Epithelial cell of proximal tubule (primary cell): ENCODE measurements at places on chromosomes 13 and 19. TPM values are rescaled to one million over a fixed set of nuclear protein-coding genes. Genes with fewer than 3 reads are reported as not detected.

Gene PROZ
- not detected in 2 replicates for total RNA-seq

Gene MAB21L1
- total RNA-seq: 0.07 TPM in 1 of 2 replicates, not detected in the other

Gene PLPP2
- 45.2 and 51.7 TPM in 2 replicates for total RNA-seq

Gene ZNF177
- 0.92 and 1.2 TPM in 2 replicates for total RNA-seq

DNA sequence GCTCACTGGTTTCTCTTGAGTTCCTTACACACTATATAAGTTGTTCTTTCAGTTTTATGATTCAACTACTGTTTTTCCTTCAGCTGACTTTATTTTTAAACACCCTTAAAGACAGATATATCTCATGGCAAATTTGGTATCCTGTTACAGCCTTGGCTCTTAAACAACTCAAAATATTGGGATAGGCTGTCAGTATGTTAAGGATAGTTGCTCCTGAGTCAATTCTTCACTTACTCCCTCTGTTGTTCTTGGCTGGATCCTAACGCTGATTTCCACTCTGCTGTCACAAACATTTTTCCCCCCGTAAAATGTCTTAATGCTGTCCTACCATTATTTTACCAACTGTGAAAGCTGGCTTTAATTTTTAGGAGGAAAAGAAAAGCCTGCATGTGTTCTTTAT, 1.2 kb downstream of the KCNRG start:
- no peak for DNase-seq

- no peak for DNase-seq
Observed at GRCh38 chr19:38386971-38387549, 774 bp downstream of the GGN start.

DNA sequence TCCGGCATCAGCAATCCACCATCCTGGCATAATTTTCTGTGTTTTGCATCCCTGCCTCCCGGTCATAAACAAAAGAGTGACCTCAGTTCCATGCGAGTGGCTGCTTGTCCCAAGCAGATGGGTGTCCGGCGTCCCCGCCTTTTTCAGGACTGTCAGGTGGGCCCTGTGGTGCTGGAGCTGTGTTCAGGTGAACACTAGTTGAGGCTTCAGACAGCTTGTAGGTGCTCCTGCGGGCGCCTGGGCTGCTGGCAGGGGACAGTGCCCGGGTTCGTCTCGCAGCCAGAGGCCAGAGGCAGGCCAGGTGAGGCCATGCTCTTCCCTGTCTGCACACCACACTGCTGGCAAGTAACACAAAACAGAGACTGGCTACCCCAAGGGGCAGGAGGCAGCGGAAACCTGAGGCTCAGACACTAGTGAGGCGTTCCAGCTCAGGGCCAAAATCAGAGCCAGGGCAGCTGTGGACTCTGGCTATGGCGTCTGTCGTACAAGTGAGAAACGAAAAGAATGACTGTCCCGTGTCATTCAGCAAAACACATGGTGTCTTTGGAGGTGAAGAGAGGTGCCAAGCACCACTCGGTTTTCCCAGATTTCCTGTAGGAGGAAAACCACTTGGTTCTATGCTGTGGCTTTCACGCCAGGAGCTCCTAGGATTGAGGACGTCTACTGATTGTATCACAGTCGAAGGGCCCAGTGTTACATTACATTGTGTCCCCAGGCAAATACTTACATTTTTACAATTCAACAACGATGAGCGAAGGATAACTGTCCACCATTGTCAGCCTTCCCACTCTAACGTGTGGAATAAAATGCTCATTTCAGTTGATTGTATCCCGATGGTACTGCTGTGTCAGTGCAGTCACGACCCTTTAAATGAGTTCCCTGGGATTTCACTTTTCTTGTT, 104.0 kb downstream of the ATP11A start:
- no peak for DNase-seq

GRCh38 chr19:1773184-1773583, 19.9 kb downstream of the ONECUT3 start:
- DNase-seq: peak; percentile 52

DNA sequence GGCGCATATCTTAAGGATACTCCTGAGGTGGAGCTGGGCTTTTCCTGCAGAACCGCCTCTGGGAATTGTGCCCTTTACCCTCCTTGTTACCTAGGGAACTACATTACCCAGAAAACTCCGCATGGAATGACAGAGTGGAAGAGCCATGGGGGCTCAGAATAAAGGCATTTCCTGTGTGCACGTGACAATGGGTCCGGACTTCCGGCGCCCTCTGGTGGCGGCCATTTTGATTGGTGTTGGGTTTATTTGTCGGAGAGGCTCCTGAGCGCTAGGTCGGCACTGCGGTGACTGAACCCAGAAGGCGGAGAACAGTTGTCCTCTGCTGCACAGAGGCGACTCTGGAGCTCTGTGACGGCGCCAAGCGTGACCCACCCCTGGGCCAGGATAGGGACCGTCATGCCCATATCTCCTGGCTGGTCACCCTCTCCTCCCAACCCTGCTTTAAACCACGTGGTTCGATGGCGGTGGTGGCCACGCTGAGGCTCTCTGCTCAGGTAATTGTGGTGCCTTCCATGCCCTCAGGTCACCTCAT, at the start of gene ZNF587B:
ZNF587B (plus strand) TSS at position 229 of the 532 bp plus-strand sequence; CDS start at position 459, 230 bp downstream.
- no peak for DNase-seq

DNA sequence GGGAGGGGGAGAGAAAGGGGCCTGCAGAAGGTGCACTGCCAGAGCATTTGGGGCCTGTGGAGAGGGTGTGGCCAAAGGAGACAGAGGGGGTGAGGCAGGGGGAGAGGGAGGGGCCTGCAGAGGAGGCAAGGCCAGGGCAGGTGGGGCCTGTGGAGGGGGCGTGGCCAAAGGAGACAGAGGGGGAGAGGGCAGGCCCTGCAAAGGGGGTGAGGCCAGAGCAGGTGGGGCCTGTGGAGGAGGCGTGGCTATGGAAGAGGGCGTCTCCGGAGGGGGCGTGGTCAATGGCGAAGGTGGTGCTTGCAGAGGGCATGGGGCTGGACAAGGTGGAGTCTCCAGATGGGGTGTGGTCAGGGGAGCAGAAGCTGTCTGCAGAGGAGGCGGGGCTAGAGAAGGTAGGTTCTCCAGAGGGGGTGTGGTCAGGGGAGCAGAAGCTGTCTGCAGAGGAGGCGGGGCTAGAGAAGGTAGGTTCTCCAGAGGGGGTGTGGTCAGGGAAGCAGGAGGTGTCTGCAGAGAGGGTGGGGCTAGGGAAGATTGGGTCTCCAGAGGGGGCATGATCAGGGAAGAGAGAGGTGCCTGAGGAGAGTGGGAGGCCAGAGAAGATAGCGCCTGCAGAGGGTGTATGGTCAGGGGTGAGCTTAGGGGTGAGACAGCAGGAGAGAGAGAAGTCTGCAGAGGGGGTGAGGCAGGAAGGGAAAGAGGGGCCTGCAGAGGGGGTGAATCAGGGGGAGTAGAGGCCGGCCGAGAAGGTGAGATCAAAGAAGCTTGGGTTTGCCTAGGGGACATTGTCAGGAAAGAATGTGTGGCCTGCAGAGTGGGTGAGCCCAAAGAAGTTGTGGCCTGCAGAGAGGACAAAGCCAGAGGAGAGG, 3.4 kb downstream of the PRR36 start:
- no peak for DNase-seq

DNA sequence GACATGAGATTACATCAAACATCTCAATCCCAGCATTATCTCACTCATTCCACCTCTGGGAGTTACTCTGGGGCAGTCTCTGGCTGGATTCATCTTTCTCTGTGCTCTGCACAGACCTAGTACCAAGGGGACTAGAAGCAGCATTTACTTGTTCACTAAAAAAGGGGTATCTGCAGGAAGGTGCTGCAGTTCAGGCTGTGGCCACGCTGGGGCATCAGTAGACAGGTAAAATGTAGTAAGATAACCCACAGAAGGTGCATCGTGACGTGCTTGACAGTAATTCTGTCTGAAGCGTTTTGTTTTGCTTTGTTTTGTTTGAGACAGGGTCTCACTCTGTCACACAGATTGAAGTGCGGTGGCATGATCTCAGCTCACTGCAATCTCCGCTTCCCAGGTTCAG, 29.3 kb downstream of the ZNF564 start:
- DNase-seq: no peak

DNA sequence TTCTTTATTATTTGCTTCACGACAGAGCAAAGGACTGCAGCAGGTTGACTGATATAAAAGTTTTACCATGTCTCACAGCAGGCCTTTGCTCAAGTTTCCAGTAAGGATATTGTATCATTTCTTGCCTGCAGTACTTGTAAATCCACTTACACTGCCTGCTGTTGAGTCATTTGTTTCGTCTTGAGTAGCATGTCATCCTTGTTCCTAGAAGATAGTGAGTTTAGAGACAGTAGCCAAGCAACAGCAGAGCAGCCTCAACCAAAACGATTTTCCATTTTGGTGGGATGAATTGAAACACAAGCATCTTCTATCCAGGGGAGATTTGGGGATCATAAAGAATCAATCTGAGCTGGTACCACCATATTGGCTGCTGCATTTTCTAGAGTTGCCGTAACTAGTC, 24.0 kb upstream of the ALOX5AP start:
- no peak for DNase-seq
